ENCODE measurements at places on chromosomes 4 and X.

GRCh38 chr4:2222838-2223237, 19.1 kb downstream of the HAUS3 start:
- no peak for DNase-seq

- no peak for DNase-seq
These were observed 18.8 kb downstream of the NEXMIF start for GRCh38 chrX:74906417-74906816.

DNA sequence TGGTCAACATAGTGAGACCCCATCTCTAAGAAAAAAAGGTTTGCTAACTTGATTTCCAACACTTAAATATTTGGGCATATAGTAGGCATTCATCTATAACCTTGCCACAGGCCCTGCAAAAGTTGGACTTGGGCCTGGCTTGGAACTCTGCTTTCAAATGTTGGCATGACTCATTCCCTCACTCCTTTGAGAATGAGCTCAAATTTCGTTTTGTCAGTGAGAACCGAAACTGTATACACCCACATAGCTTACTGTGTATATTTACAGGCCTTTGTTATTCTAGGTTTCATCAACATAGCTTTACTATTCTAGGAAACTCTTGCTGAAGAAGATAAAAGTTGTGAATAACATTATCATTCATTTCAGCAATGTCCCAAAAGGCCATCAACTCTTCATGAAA, 88.7 kb upstream of the ELOVL6 start:
- no peak for DNase-seq

- DNase-seq, result no peak
These were observed 640.8 kb downstream of the TRIML1 start for GRCh38 chr4:188780028-188780427.

DNA sequence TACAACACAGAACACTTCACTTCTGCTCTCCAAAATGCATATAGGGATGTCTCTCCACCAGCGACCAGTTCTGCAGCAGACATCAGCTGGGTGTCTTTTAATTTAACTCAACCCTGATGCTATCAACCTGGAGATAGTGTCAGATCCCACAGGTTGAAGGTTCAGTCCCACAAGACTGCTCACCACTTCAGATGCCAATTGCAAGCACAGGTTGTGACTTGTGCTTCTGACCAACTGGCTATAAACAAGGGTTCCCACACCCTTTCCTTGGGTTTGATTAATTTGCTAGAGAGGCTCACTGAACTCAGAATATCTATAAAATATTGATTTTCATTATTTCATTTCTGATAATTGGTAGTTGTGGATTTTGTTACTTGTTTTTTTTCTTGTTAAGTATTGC, 177.4 kb upstream of the HS3ST1 start:
- DNase-seq, result no peak

DNA sequence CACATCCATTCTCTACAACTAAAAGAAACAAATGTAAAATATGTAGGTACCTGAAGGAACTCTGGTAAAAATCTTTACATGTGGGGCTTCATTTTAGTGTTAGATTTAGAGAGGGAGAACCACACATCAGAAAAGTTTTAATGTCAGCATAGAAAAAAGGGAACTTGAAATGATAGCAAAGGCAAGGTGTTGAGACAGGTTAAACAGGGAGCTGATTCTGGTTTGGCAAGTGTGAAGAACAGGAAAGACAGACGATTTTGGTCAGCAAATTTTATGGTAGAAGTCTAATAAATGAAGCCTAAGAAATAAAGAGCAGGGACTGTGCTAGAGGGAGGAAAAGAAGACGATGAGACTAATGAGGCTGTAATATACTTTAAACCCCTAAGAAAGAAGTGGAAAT, 67.6 kb upstream of the COX18 start:
- no peak for DNase-seq

DNA sequence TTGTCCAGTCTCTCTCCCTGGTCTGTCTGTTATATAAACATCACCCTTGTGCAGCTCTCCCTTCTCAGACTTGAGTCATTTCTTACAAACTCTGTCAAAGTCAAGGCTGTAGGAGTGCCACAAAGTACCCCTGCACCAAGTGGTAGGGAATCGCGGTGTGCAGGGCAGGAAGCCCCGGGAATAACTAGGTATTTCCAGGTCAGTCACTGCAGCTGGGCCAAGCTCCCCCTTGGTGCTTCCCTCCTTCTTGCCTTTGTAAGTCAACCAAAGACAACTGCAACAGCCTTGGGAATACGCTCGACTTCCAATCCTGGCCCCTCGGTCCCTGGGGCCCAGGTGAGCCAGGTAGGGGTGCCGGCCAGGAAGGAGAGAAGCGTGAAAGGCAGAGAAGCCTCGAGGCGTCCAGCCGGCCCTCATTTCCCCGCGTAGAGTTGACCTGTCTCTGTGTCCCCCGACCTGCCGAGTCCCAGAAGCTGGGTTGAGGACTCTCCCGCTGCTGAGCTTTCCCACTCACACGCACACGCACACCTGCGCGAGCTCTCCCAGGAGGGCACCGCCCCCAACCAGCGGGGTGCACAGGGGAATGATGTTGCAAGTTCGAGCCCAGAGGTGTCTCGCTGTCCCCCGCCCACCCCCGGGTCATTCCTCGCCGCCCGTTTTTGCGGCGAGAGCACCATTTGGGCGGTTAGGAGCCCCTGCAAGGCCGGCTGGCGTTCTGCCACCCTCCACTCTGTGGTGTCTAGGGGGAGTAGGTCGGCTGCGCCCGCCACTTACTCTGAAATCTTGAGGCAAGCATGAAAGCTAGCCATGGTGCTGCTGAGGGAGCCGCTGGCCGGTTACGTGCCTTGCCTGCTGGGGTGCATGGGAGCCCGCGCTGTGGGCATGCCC, 22.8 kb upstream of the KIAA1210 start:
- DNase-seq, result no peak

- DNase-seq, result no peak
These were observed 1.6 kb upstream of the IDUA start for GRCh38 chr4:985123-985830.

GRCh38 chrX:31126205-31126604, 54.4 kb upstream of the FTHL17 start:
- DNase-seq, result no peak

- DNase-seq, result no peak
These were observed 26.1 kb downstream of the IGSF1 start for GRCh38 chrX:131262738-131263679.

- DNase-seq, result no peak
These were observed 131.8 kb upstream of the PITX2 start for GRCh38 chr4:110754716-110755115.

DNA sequence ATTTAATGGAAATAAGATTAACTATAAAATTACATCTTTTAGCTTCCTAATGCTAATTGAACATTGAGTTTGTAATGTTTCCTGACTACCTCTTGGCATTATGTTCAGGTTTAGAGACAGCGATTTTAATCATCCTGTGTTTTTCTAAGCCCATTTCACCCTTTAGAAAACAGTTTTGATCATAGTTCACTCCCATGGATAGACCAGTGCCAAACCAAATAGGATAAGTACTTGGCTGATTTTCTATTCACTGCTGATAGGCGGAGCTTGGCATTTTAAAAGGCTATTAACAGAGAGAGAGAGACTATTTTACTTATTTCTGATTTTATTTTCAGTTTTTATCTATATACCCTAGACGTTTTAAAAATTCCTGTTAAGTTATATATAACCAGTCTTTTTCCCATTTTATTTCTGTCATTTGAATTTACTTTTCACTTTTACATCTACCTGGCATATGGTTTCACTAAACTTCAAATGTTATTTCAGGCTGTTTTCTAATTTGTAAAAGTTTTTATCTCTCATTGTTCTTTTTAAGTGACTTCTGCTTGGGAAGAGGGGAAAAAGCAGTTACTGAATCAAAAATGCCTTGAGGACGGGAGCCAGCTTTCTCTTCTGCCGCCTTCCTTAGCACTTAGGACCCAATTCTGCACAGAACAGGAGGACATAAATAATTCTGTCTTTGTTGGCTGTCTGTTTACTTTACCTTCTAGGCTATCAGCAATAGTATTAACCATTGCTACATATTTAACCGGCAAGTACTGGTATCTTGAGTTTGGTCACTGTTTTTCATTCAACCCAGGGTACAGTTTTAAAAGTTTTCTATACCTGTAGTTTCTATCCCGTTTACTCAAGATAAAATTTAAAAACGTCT, 46.4 kb downstream of the SGMS2 start:
- no peak for DNase-seq

GRCh38 chrX:44036336-44036735, 63.1 kb upstream of the NDP start:
- no peak for DNase-seq

GRCh38 chr4:3640587-3640962, 108.4 kb upstream of the LRPAP1 start:
- DNase-seq, result no peak

- no peak for DNase-seq
These were observed 92.7 kb downstream of the SCD5 start for GRCh38 chr4:82705928-82706300.

GRCh38 chrX:140431521-140431920, 73.3 kb downstream of the SOX3 start:
- no peak for DNase-seq

DNA sequence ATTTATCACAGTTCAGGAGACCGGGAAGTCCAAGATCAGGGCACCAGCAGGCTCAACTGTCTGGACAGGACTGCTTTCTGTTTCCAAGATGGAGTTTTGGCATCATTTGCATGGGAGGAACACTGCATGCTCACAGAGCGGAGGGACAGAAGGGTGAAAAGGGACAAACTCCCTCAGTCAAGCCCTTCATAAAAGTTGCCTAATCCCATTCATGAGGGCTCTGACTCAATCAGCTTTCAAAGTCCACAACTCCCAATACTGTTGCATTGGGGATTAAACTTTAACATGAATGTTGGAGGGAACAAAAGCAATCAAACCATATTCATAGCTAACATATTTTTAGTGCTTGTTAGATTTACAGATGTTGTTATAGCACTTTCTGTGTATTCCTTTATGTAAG, 158.9 kb upstream of the MAD2L1 start:
- no peak for DNase-seq

GRCh38 chr4:109588176-109588575, 28.1 kb downstream of the MCUB start:
- no peak for DNase-seq

Measured in caudate nucleus (tissue), 63 donors.